ENCODE measurements at places on chromosomes 7 and 10. TPM values are rescaled to one million over a fixed set of nuclear protein-coding genes. Genes with fewer than 3 reads are reported as not detected.

The SLC18A3 gene
- total RNA-seq, result 0.20 TPM

The NPY gene
- 1.1 TPM for total RNA-seq

GRCh38 chr7:45136106-45137060 lies 21.2 kb upstream of the RAMP3 start:
- peak; percentile 36 for DNase-seq

- no peak for DNase-seq
Measured at GRCh38 chr10:130567436-130567835, 431.2 kb downstream of the GLRX3 start.

DNA sequence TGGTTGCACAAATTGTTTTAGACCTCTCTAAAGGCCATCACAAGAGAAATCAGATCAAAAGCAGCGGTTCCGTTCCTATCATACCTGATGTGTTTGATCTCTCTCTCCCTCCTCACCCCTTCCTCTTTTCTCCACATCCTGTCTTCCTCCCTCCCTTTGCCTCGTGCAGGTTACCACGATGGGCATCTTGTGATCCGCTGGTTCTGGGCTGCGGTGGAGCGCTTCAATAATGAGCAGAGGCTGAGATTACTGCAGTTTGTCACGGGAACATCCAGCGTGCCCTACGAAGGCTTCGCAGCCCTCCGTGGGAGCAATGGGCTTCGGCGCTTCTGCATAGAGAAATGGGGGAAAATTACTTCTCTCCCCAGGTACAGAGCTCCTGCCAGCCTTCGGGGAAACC lies 28.5 kb upstream of the STK17A start:
- no peak for DNase-seq

GRCh38 chr7:151083071-151083823 lies at the start of gene TMUB1:
TMUB1 (minus strand) TSS chr7:151083493; CDS start chr7:151082563, 930 bp downstream.
- peak; percentile 67 for DNase-seq

- no peak for DNase-seq
Measured at GRCh38 chr7:70486977-70487376, 645.0 kb upstream of the GALNT17 start.

DNA sequence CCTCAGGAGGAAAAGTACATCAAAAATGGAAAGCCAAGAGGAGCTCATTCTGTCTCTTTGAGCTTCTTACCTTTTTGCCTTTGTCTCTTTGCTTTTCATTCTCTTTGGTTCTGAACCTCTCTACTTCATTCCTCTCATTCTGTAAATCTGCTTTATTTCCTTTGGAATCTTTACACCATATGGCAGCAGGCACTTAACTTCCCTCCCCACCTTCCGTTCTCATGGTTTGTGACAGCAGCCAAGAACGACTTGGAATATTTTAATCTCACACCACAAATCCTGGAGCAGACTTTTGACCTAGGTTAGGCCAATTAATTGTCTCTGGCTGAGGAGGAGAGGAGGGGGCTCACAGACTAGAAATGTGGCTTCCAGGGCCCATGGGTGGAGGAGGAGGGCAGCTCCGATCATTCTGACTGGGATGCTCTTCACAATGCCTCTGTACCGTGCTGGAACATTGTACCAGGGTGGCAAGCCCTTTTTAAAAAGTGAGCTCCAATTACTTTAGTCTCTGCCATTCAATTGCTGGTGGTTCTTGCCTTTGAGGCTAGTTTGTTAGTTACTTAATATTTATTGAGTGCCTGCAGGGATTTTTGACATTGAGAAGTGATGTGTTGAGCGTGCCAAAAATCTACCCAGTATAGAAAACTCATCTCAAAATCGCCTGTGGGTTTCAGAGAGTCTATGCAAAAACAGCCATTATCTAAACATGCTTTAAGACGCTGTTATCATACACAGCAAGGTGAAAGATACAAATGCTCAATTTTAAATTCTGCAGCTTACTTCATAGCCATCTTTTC lies 386.6 kb downstream of the DPP6 start:
- no peak for DNase-seq

Data from progenitor cell of endocrine pancreas (in vitro differentiated cells).